ENCODE measurements at places on chromosomes 1 and 21.

GRCh38 chr1:238115852-238116251 lies 225.1 kb upstream of the ZP4 start:
- no peak for DNase-seq

DNA sequence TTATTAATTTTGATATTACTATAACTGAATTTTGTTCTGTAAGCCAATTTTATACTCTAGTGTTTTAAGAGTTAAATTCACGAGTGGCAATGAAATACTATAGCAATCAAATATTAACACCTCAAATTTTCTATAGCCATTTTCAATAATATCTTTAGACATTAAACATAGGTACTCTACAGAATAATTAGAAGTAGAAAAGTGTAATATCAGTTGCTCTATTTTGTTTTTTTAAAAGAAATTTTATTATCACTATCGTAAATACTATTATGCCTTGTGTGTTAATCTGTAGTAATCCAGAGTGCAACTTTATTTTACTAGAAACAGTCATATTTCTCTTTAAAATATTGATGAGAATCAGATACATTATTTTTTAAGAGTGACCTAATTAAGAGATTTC lies 691.2 kb downstream of the USP25 start:
- no peak for DNase-seq

DNA sequence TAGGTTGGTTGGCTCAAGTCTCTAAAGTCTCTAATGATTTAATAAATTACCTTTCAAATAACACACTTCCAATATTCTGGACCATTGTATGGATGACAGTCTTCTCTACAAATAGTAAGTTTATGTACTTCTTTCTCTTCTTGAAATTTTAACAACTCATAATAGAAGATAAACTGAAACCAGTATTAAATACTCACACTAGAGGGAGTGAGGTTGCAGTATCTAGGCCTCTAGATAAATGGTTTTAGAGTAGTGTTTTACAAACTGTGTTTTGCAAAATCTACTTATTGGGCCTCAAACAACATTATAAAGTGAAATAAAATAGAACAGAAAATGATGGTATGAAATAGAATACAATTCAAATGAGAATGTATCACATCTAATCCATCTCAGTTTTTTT lies 479.9 kb upstream of the BRINP3 start:
- peak; percentile 1 for DNase-seq

- DNase-seq, result no peak
Measured at GRCh38 chr1:57544345-57544744, 120.5 kb upstream of the DAB1 start.

- DNase-seq, result no peak
Measured at GRCh38 chr1:159338018-159338417, 35.9 kb downstream of the FCER1A start.

DNA sequence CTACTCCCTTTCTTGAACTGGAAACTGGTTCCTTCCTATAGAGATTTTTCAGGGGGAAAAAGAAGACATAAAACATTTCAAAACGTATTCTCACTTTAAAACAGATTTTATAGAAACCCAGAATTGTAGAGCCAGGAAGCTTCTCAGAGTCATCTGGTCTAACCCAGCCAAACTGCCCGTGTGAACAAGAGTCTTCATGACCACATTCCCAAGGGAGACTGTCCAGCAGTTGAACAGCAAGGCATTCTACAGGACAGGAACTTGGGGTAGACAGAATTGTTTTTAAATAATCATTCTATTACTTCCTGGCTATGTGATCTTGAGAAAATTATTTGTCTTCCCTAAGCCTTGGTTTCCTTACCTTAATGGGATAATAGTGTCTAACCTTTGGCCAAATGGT lies 163.5 kb upstream of the IVNS1ABP start:
- DNase-seq, result no peak

DNA sequence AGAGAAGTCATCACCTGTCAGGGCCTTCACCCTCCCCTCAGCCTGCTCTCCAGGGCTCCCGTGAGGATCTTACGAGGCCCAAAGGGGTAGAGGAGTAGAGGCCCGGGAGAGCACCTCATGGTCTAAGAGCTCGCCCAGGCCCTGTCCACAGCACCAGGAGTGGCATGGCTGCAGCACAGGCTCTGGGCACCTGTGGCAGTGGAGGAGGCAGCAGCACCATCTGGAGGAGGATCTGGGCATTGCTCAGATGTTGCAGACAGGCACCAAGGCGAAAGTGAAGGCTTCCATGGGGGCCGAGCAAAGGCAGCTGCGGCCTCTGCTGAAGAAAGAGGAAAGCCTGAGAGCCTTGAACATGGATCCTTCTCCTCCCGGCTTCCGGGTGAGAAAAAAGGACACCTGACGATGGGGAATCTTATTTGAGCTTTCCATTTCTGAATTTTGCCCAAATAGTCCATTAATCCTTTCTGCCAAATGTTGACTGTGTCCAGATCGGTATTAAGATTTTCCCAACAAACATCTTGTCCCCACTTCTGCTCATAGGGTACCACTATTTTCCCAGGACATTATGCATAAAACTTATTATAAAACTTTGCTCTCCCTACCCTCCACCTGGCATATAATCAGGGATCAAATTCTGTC lies 604.7 kb downstream of the PTPRC start:
- peak; percentile 27 for DNase-seq

GRCh38 chr1:164771619-164772361 lies 212.8 kb downstream of the PBX1 start:
- DNase-seq, result no peak
